ENCODE measurements at places on chromosomes 5 and 9. TPM values are rescaled to one million over a fixed set of nuclear protein-coding genes. Genes with fewer than 3 reads are reported as not detected.

Gene GAS1
- total RNA-seq = 2.8 TPM

DNA sequence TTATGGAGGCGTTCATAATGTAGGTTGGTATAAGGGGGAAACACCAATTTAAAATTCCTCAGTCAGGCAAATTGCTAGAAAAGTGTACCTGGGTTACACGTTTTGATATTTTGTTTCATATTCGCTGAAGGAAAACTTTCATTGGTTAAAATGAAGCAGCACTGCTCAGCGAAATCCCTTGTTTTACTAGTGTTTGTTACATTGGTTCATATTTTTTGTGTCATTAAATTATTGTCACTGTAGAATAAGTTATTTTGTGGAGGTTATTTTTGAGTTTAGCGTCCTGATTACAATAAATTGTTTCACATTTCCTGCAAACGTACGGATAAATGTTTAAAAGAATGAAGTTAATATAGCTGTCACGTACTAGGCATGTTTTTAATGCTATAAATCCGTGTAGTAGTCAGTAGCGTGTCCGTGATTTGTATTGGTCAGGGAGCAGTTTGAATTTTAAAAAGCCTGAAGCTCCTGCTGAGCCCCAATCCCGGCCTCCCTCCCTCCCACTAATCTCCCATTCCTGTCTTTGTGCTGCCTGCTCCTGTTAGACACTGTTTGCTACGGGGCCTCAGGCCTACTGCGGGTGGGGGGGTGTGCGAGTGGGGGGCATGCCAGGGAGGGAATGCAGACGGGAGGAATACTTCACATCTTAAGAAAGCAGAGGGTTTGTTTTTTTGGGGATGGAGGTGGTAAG is 2.0 kb downstream of the NIPBL start:
- H3K4me1 ChIP-seq = peaks cover 14% of the 10 kb centered on the region
- no peak for DNase-seq
- H3K27ac ChIP-seq = peak overlapping the region; percentile 88
- no peaks in the 10 kb centered on the region for H3K27me3 ChIP-seq
- H3K4me3 ChIP-seq = peak overlapping the region; percentile 68
- H3K36me3 ChIP-seq = no peaks in the 10 kb centered on the region

GRCh38 chr9:71472400-71472799 is 295.9 kb downstream of the CEMIP2 start:
- H3K4me1 ChIP-seq = no peaks in the 10 kb centered on the region
- no peaks in the 10 kb centered on the region for H3K36me3 ChIP-seq
- no peak overlapping the region for H3K4me3 ChIP-seq
- no peak overlapping the region for H3K27ac ChIP-seq

- H3K4me1 ChIP-seq = no peaks in the 10 kb centered on the region
- H3K27me3 ChIP-seq = no peaks in the 10 kb centered on the region
- no peak overlapping the region for H3K4me3 ChIP-seq
- no peak overlapping the region for H3K27ac ChIP-seq
- no peak for DNase-seq
- H3K36me3 ChIP-seq = no peaks in the 10 kb centered on the region
Observed at GRCh38 chr5:126716861-126717260, 60.1 kb upstream of the LMNB1 start.

DNA sequence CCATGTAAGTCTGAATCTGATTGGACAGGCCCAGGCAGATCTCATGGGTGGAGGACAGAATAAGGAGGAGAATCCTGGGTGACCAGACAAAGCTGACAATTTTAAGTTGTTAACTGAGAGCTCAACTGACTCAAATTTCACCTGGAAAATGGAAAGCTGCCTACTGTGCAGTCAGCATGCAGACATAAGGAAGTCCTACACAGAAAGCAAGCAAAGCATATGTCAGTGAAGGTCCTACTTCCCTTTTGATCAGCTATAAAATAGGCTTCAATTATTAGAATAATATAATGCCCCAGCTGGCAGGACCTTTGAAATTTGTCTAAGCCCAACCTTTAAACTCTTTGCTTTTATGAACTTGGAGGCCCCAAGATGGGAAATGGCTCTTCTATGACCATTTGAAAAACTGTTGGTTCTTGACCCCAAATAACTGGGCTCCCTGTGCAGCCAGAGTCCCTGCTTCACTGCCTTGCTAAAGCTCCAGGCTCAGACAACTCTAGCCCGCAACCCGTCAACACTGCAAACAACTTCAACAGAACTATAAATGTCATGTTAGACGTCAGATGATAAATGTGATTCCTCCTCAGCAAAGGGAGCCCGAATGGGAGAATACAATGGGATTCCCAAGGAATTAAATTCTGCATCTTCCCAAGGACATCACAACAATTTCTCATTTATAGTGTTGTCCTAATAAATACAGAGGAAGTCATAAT is 118.9 kb upstream of the ADRA1B start:
- H3K36me3 ChIP-seq = no peaks in the 10 kb centered on the region
- no peak for DNase-seq
- no peaks in the 10 kb centered on the region for H3K4me1 ChIP-seq
- H3K4me3 ChIP-seq = no peak overlapping the region
- no peak overlapping the region for H3K27ac ChIP-seq

All from natural killer cell (primary cell).